Stimulated activated CD4-positive, alpha-beta T cell treated with anti-CD3 and anti-CD28 coated beads, Interleukin-2, amount 100 ng/mL, for 4 hours (primary cell): ENCODE measurements at places on chromosomes 11 and 22.

DNA sequence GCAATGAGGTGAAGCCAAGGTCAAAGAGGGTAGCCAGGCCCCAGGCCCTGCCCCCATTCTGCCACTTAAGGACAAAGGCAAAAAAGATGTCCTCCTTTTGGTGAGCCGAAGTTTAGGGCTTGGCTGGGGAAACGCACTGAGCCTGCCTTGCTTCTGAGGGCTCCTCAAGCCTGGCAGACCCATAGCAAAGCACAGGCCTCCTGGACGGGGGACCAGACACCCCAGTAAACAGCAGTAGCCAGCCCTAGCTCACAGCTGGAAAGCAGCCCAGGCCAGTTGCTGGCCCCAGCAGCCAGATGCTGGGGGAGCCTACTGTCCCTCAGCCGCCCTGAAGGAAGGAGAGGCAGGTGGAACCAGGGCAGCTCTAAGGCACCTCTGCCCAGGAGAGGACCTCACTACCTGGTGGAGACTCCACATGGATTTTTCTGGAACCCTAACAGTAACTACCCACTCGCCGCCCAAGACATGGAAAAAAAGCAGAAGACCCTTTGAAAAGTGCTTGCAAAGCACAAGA, 3.8 kb upstream of the PYGM start:
- DNase-seq = no peak

DNA sequence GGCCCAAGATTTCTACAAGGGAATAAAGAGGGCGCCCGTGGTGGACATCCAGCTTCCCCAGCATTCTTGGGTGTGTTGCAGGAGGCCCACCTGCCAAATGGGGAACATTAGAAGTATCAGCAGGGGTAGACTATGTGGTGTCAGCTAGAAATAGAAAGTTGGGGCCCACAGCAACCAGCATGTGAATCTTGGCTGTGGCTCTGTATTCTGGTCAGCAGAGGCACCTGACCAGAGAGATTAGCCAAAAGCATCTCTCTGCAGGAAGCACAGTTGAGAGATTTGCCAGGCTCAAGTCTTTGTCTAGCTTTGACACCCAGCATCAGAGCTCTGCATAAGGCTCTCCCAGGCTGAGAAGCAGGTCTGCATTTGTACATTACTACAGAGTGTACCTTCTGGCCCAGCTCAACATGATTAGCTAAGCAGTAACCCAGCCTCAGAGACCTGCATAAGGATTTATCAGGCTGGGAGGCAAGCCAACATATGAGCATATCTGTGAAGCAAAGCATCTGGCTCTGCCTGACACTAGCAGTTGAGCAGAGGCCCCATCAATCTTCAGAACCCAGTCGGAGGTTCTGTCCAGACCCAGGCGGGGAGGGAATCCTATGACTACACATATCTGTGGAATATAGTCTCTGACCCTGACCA, 79.9 kb downstream of the MS4A13 start:
- DNase-seq = no peak

DNA sequence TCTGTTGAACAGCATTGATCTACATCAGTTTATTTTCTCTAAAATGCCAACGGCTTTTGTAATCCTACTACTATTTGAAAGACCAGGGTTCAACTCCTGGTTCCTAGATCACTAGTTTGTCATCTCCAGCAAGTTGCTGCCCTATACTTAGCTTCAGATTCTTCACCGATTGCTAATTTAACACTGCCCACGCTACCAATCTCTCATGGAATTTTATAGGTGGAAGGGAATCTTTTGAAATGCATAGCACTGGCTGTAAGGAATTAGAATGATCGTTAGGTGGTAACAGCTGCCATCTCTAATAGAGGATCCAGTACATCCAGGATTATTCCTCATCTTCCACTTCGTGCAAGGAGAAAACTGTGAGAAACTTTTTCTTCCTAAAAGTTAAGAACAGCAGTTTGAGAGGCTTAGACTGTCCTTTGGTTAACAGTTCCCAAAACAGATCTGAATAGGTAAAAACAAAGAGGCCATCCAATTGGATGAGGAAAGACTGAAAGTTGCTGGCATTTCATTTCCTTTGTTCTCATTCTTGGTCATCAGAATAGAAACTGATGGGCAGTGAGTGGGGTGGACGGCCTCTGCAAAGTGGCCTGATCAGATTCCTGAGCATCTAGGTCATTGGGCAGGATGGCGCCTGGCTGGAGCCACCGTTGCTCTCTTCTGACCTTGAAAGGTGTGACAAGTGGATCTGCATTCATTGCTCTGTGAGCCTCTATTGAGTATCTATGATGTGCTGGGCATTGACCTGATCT, 236.3 kb upstream of the SORL1-AS1 start:
- DNase-seq = no peak

DNA sequence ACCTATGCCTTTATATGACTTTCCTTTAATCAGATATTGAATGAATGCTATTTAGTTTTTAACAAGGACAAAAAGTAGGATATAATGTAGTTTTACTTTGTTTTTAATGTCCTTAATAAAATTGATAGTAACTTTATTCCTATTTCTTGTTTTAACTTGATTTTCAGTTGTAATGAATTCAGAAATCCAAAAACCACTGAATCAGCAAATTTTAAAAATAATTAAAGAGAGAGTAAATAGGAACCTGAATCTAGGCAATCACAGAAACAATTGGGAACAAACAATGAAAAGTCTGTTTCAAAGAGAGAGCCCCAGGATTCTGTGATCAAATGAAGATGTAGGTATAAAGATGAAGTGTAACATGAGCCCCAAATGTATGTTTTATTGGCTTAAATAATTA, 556.0 kb downstream of the LUZP2 start:
- DNase-seq = no peak

GRCh38 chr11:121105481-121106195, 4.6 kb downstream of the TECTA start:
- no peak for DNase-seq

DNA sequence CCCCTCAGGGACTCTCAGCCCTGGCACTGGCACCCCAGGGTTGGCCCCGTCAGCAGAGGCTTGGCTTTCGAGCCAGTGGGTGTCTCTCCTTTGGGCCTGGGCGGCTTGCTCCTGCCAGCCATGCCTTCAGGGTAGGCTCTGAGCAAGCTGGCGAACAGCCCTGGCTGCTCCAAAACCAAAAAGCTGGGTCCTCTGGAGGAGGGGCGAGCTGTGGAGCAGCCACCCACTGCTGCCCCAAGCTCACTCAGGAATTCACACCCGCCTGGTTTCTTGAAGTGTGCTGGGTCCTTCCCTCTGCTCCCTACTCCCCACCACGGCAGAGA, 6.2 kb downstream of the YDJC start:
- DNase-seq = no peak

DNA sequence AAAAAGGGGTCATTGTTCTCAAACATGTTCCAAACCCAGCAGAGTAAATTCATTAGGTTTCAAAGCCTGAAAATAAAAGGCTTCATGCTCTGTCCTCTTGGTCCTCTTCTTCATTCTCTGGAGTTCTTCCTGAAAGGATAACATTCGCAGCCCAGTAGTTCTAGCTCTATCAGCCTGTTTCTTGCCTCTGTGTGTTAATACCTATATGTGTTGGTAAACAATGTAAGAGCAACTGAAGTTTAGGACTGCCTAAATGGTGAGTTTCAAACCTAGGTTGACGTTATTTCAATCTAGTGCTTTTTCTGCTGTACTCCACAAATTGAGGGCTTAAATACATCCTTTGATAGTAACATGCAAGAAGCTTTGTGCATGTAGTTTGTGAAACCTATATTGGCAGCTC, 9.4 kb downstream of the AASDHPPT start:
- DNase-seq = no peak

DNA sequence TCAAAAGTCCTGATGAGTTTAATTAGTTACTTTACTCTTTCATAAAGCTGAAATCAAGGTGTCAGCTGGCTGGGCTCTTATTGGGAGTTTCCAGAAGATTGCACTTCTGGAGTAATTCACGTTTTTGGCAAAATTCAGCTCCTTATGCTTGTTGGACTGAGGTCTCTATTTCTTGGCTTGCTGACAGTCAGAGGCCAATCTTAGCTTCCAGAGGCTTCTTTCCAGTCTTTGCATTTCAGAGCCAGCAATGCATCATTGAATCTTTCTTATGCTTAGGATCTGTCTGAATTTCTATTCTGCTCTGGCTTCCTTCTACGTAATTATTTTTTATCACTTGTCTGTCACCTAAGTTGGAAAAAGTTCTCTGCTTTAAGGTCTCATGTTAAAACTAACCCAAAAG, 91.4 kb upstream of the SYN3 start:
- DNase-seq = no peak

DNA sequence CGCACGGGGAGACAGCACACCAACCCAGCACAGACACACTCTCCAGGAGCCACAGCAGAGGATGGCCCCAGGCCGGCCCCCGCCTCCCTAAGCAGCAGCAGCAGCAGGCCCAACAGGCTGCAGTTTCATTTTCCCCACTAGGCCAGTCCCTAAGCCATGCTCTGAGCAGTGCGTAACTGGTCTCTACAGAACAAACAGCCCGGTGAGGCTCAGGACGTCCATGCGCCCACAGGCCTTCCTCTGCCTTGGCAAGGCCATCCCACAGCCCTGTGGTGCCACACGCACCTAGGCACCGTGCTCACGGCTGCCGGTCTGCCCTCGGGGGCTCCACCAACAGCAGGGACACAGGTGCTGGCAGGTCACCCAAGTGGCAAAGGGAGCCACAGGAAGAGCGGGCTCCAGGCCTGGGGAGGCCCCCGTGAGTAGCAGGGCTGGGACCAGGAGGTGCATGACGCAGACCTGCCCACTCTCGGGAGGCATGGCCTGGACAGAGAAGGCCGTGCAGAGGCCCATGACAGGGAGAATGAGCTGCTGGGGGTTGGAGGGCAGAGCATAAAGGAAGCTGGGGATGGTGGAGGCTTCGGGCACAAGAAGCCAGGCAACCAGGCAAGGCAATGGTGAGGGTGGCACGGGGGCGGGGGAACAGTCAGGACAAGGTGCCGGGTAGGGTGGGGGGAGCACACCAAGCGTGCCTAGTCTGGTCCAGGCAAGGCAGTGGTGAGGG, 1.4 kb upstream of the MOB2 start:
- no peak for DNase-seq

DNA sequence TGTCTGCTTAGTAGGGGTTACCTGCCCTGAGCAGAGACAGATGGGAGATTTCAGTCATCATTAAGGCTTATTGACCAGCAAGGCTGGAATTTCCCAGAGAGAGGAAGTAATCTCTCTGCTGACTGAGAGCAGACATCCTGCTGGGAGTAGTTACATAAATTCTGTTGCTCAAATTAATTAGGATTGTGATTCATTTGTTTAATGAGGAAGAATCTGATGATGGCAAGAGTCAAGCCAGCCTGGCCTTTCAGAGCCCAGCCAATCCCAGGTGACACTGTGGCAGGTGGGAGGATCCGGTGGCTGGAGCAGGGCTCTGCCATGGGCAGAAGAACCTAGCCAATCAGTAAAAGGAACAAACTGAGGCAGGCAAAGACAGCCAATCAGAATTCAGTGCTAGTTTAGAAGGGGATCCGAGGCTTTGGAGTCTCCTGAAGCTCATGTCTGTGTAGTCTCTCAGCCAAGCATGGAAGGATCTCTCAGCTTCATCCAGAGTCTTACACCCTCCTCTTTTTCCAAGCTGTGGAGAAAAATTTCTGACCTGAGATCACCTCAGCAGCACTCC, 61.2 kb upstream of the CHST1 start:
- DNase-seq = no peak

GRCh38 chr11:27907091-27907490, 200.9 kb downstream of the KIF18A start:
- no peak for DNase-seq

DNA sequence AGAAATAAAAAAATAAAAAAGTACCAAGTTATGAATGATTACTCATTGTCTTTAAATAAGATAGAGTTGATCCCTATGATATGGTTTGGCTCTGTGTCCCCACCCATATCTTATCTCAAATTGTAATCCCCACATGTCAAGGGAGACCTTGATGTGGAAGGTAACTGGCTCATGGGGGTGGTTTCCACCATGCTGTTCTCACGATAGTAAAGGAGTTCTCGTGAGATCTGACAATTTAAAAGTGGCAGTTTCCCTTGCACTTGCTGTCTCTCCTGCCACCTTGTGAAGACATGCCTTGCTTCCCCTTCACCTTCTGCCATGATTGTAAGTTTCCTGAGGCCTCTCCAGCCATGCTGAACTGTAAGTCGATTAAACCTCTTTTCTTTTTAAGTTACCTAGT, 18.8 kb downstream of the QSER1 start:
- DNase-seq = no peak

- DNase-seq = no peak
Measured at GRCh38 chr11:78800756-78801155, 226.1 kb upstream of the NARS2 start.

DNA sequence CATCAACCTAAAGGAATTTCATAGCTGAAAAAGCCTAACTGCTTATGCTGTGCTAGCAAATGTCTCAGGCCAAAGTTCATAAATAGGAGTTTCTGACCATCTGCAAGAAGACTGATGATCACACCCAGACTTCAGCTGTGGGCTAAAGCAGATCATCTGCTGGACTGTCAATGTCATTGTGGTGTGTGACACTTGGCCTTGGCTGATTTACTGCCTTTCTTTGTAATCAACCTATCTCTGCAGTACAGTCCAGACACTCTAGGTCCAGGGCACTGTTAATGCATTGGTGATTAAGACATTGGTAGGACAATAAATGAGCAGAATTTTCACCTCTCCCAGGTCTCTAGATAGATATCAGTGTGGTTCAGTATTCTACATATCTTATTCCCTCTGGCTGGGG, 40.3 kb upstream of the SMCO4 start:
- DNase-seq = no peak

DNA sequence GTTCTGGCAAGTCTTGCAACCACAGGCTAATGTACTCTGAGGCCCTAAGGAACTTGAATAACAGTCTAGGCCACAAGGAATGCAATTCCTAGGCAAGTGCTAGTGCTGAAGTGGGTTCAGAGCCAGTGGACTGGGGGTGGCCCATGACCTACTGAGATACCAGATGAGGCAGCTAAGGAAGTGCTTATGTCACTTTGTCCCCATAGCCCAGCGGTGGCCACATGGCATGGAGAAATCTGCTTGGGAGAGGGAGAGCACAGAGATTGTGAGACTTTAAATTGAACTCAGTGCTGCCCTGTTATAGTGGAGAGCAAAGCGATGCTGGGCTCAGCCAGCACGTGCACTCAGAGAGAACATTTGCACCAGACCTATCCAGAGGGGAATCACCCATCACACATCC, 629.5 kb downstream of the JRKL start:
- no peak for DNase-seq

GRCh38 chr11:66891851-66892660, 35.2 kb downstream of the LRFN4 start:
- peak; percentile 35 for DNase-seq

GRCh38 chr11:15880291-15880690, 476.1 kb downstream of the SOX6 start:
- DNase-seq = no peak
